Smooth muscle cell of trachea (primary cell): ENCODE measurements at places on chromosomes 3 and 15. TPM values are rescaled to one million over a fixed set of nuclear protein-coding genes. Genes with fewer than 3 reads are reported as not detected.

IMPG2 gene
- 0.29 and 0.33 TPM in 2 replicates for total RNA-seq

ITIH1 gene
- not detected in 2 replicates for total RNA-seq

C2CD4A gene
- total RNA-seq, result not detected in 2 replicates

ISL2 gene
- total RNA-seq, result 0.58 and 3.6 TPM in 2 replicates

WDR5B gene
- 6.1 TPM in 2 replicates for total RNA-seq

INSYN1 gene
- total RNA-seq, result 0.73 and 1.5 TPM in 2 replicates

HGD gene
- 0.17 and 0.29 TPM in 2 replicates for total RNA-seq

SEMA3G gene
- total RNA-seq, result under 0.01 and 0.15 TPM in 2 replicates

SLC22A14 gene
- 0.15 TPM in 1 of 2 replicates, not detected in the other for total RNA-seq

EPHA6 gene
- not detected in 2 replicates for total RNA-seq

LDHAL6B gene
- total RNA-seq, result not detected in 2 replicates

COL6A5 gene
- total RNA-seq, result not detected in 2 replicates

PARP3 gene
- total RNA-seq, result 29.6 and 30.5 TPM in 2 replicates

CRYBG3 gene
- total RNA-seq, result 34.2 and 42.7 TPM in 2 replicates

ANXA2 gene
- total RNA-seq, result 3,054 and 5,074 TPM in 2 replicates

SUSD5 gene
- 1.6 and 2.5 TPM in 2 replicates for total RNA-seq

HESX1 gene
- total RNA-seq, result 1.2 and 1.5 TPM in 2 replicates

PLS1 gene
- total RNA-seq, result 0.33 and 0.87 TPM in 2 replicates

CAND2 gene
- total RNA-seq, result 4.7 and 16.9 TPM in 2 replicates

POLQ gene
- total RNA-seq, result 0.99 and 6.0 TPM in 2 replicates

MINAR1 gene
- total RNA-seq, result 0.44 and 0.83 TPM in 2 replicates
